ENCODE measurements at places on chromosomes 2 and 18. TPM values are rescaled to one million over a fixed set of nuclear protein-coding genes. Genes with fewer than 3 reads are reported as not detected.

The SOX11 gene
- not detected for total RNA-seq

The CCDC150 gene
- 2.4 TPM for total RNA-seq

The GPBAR1 gene
- total RNA-seq: 2.6 TPM

The DNAH6 gene
- total RNA-seq: 0.74 TPM

The RTP5 gene
- not detected for total RNA-seq

The ADAM23 gene
- total RNA-seq: 10.5 TPM

- no peak for DNase-seq
Observed at GRCh38 chr2:110874453-110875383, 142.3 kb downstream of the ACOXL start.

GRCh38 chr2:174438146-174438886, 42.8 kb downstream of the SCRN3 start:
- no peak for DNase-seq

DNA sequence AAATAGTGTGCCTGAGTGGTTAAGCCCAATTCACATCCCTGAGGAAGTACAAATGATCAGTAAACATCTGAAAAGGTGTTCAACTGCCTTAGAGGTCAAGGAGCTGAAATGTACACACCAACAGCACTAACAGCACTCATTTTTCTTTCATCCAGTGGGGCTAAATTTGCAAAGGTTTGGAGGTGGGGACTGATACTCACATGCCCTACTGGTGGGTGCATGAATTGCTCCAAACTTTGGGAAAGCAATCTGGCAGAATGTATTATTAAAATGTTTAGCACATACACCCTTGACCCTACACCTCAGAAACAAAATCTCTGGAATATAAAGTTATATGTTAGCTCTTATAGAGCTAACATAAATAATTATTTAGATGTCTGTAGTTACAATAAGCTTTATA, 19.0 kb upstream of the FAM178B start:
- no peak for DNase-seq

GRCh38 chr2:39435234-39435633, 1.9 kb downstream of the MAP4K3 start:
- no peak for DNase-seq

DNA sequence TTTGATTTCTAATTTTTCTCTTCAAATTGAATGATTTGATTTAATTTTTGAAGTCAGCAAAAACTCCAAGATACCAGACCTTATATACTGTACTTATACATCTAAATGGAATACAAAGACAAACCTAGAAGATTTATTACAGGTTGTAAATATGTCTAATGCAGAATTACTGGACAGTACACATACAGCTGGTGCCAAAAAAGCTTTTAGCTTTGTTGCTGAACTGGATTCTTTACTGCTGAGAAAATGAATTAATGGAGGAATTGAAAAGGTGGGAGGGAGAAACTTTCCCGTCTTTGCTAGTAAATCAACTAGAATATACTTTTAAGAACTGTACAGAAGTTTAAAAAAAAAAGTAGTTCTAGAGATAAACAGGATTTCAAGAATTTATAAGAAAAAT, 17.5 kb downstream of the C1D start:
- no peak for DNase-seq

DNA sequence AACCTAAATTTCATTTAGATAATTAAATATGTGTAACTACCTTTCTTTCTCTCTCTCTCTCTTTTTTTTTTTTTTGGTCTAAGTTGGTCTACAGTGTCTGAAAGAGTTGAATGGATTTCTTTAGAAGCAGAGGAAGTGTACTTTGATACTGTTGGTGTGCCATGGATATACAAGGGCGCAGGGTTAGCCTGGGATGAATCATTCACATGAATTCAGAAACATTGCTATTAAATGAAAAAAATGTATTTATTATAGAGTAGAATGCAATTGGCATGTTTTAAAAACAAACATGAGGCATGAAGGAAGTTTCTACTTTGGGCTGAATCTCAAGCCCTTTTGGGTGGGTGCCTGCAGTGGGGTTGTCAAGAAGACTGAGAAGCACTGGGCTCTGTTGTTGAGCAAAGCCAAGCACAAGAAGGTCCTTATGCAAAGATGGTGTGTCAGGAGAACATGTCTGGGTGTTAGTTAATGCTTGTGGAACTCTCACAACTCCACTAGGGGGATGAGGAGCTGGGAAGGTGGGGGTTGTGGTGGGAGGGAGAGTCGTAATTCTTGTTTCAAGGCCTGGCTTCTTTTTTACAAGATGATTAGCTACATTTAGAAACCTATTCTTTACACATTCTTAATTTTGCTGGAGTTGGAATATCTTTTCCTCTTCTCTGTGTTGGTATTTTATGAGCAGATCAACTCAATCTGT, 57.9 kb downstream of the LYPD6 start:
- DNase-seq: no peak

DNA sequence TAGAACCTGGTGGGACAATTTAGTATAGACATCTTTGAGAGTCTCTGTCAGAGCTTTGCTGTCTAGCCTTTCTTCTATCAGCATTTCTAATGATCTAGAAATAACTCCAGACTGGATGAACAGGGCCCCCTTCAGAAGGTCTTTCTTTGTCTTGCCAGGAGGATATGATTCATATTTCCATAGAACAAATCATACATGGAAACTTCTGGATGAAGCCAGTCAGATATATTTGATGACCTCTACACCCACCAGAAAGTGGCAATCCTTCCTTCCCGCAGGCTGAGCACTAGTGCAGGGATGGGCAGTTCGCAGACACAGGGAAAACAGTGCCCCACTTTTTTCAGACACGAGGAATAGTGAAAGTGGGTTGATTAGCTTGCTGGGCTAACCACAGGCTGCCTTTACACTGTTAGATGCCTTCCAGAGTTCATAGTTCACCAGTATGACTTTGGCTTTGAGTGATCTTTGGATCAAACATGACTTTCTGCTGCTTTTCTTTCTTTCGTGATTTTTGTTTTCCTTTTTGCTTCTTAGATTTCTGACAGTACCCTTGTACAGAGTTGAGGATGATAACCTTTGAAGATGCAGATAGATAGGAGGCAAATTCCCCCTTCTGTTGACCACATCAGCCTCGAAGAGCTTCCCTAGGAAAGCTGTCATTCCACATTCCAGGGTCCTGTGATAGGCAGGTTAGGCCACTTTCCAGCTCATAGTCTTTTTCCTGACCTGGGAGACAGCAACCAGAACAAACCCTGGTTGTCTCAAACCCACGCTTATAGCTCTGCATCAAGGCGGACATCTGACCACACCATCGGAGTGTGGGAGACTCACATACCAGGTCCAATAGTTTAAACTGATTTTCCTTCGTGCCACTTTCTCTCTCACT, 237.0 kb downstream of the ZNF407 start:
- DNase-seq: no peak

- DNase-seq: no peak
Observed at GRCh38 chr2:39821871-39822270, 42.8 kb upstream of the THUMPD2 start.

DNA sequence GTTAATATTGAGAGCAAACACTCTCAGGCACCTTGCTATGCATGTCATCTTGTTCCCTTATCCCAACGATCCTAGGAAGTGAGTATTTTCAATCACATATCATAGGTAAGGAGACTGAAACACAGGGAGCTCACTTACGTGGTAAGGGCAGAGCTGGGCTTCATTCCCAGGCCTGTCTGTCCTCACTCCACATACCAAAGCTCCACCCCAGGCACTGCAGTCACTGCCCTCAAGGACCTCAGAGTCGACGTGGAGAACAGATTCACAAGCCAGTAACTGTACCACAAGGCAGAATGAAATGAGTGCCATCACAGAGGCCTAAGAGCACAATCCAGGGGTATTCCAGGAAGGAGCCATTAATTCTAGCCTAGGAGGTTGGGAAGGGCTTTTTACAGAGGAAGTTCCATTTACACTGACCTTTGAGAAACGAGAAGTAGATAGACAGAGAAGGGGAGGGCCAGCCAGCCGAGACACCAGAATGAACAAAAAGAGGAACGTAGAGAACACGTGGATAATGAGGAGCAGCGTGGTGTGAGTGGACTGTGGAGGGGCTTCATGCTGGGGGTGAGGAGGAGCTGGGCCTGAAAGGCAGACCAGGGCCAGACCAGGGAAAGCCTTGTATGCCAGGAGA, 48.6 kb downstream of the KIAA2012 start:
- peak; percentile 25 for DNase-seq

GRCh38 chr2:104704496-104705245, 149.2 kb upstream of the POU3F3 start:
- DNase-seq: no peak

DNA sequence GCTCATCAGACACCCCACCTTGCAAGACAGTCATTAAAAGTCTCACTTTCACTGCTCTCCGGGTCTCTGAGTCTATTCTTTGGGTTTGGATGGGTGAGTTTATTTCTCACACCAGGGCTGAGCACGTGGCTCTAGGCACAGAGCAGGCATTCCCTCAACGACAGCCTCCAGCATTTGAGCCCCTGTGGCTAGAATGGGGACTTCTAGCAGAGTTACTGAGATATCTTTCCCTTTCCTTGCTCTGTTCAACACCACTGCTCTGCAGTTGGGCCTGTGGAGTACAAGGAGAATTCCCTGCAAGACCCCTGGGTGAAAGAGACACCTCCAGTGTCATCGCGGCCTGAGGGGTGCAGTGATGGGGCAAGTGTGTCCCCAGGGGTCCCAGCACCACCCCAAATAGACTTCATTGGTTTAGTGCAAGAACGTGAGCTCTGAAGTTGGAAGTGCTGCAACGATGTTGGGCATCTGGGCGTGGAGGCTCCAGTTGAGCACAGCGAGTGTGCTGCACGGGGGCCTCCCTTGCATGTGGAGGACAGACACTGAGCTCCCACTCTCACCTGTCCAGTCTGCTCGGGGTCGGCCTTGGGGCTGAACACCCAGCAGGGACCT, 184.1 kb upstream of the HS6ST1 start:
- DNase-seq: peak; percentile 11

- DNase-seq: no peak
Observed at GRCh38 chr18:41828137-41828536, 126.9 kb upstream of the PIK3C3 start.

- DNase-seq: no peak
Observed at GRCh38 chr2:121774235-121774634, 18.8 kb downstream of the TSN start.

GRCh38 chr18:64840911-64841701, 692.2 kb upstream of the LINC00305 start:
- no peak for DNase-seq

DNA sequence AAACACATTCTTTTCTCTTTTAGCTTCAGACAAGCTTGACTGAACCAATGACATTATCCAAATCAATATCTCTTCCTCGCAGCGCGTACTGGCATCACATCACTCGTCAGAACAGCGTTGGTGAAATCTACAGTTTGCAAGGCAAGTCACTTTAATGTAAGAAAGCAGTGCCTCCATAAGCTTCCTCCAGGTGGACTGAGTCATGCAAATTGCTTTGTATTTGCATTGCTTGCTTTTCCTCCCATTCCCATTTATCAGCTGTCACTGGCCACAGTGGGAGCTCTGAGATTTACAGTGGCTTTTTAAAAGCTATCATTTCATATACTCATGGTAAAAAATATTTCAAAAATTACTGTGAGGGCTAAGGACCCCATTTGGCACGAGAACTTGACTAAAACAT, 189.9 kb downstream of the CD226 start:
- no peak for DNase-seq

GRCh38 chr18:46727177-46727576, 29.7 kb downstream of the ST8SIA5 start:
- no peak for DNase-seq

DNA sequence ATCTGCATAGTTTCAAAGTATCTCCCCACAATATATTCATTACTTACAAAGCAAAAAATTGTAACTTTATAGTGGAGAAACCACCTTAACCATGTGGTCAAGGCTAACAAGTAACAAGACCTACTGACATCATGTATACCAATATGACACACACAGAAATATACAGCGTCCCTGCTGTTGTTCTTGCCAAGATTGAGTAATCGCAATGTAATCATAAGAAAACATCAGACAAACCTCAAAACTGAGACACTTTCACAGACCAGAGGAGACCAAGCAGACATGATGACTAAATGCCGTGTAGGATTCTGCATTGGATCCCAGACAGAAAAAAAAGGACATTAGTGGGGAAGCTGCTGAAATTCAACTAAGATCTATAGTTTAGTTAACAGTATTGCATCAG, 123.0 kb downstream of the ACAA2 start:
- no peak for DNase-seq

GRCh38 chr2:214985619-214986018, 152.8 kb downstream of the ABCA12 start:
- no peak for DNase-seq

All from adrenal gland (tissue), 19 donors.